Epithelial cell of alveolus of lung (primary cell): ENCODE measurements at places on chromosomes 7 and 10. TPM values are rescaled to one million over a fixed set of nuclear protein-coding genes. Genes with fewer than 3 reads are reported as not detected.

Gene CPEB3
- 0.39 and 0.64 TPM in 2 replicates for total RNA-seq

Gene AOC1
- total RNA-seq: not detected in 2 replicates

Gene DPYSL4
- total RNA-seq: 12.3 and 14.6 TPM in 2 replicates

Gene RBP3
- total RNA-seq: not detected in 2 replicates

Gene SHH
- 0.52 TPM in 1 of 2 replicates, not detected in the other for total RNA-seq

Gene ABCB4
- 2.4 and 2.5 TPM in 2 replicates for total RNA-seq
